Hindlimb muscle (tissue), 1 donor: ENCODE measurements at places on chromosomes 5 and 9.

DNA sequence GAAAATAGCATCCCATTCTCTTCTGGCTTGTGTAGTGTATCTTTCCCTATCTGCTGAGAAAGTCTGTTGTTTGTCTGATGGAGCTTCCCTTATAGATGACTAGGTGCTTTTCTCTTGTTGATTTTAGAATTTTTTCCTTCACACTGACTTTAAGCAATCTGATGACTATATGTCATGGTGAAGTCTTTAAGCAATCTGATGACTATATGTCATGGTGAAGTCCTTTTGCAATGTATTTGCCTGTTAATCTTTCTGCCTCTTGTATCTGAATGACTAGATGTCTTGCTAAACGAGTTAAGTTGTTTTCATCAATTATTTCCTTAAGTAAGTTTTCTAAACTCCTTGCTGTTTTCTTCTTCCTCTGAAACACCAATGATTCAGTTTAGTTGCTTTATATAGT is 80.5 kb downstream of the RNF130 start:
- DNase-seq = no peak

DNA sequence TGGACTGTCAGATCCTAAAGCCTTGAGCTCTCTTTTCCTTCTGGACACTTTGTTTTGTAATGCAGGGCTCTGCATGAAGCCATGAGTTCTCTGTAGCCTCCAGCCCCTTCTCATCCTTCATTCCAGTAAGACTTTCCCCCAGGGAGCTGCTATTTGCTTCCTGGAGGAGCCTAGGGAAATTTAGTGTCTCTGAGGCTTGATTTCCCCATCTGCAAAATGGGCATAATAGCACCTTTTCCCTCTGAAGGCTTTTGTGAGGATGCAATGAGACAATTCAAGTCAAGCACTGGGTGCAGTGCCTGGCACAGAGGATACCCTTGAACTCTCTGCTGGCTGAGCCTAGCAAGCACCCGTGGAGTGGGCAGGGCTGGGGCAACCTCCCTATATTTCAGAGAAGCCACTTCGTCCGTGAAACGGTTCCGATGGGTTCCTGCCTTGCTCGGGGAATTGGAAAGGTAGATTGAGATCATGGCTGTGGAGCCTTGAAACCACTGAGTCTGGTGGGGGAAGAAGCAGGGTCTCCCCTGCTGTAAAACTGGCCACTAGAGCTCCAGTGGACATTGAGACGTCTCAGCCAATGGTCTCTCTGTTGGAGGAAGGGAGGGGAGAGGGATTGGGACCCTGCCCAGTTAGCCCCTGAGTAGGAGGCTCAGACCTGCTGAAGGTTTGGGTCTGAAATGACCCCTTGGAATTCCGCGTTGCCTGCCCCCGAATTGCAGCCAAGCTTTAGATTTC is 14.3 kb upstream of the DAB2IP start:
- no peak for DNase-seq

DNA sequence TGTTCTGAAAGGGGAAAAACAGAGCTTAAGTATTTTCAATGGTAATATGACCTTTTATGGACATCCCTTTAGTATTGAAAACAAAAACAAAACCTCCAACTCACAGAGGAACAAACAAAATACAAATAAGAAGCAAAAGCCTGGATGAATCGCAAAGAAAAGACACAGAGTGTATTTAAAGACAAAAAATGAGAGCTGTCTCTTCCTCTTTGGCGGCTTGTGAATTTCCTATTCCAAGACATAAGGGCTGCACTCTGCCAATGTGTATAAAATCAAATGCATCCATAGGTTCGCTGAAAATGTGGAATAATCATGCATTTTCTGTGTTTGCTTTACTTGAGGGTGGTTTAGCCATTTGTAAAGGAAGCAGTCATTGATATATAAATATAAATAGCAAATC is 739.3 kb upstream of the ZNF608 start:
- no peak for DNase-seq

DNA sequence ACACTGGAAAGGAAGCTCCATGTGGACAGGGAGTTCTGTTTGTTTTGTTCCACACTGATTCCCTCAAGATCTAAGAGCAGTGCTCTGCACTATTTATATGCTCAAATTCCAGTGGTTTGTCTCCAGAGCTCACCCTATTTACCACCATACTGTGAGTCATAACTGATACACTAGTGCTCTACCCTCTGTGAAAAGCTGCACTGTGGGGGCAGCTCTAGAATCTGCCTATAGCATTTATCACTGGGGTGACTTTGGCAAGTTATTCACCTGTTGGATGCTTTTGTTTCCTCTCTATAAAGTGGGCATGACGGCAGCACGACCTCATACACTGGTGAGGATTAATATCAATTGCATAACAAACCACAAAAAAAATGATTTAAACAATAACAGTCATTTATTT is 307.8 kb downstream of the NR2F1-AS1 start:
- no peak for DNase-seq

DNA sequence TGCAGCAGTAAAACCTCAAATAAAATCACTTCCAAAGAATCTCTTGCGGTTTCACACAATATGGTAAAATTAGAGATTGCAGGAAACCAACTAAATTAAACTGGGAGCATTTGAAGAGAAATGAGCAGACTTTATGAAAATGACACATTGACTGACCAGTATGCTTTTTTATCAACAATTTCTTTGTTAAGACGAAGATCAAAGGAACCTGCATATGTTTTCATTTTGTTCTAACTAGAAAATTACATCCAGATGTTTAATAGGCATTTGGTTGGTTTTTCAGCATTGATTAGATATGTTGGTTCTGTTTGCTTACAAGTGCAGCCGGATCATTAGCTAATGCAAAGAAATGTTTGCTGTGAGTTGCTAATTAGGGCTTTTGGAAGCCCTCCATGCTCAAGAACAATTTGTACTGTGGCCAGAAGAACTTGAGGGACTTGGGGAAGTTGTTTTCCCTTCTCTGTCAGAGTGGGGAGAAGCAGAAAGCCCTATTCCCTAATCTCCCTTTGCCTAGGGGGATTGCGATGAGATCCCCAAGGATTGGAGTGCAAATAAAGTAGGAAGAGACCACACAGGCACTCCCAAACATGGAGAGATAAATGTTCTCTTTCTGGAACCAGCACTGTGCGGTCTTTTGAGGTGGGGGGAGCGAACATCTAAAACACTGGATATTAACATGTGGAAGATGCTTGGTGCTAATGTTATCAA is 4.5 kb upstream of the TLE1 start:
- DNase-seq = no peak

- DNase-seq = no peak
These were observed 136.4 kb downstream of the ICE1 start for GRCh38 chr5:5558638-5559527.

GRCh38 chr9:98022447-98022846 is 34.1 kb upstream of the NANS start:
- DNase-seq = no peak

DNA sequence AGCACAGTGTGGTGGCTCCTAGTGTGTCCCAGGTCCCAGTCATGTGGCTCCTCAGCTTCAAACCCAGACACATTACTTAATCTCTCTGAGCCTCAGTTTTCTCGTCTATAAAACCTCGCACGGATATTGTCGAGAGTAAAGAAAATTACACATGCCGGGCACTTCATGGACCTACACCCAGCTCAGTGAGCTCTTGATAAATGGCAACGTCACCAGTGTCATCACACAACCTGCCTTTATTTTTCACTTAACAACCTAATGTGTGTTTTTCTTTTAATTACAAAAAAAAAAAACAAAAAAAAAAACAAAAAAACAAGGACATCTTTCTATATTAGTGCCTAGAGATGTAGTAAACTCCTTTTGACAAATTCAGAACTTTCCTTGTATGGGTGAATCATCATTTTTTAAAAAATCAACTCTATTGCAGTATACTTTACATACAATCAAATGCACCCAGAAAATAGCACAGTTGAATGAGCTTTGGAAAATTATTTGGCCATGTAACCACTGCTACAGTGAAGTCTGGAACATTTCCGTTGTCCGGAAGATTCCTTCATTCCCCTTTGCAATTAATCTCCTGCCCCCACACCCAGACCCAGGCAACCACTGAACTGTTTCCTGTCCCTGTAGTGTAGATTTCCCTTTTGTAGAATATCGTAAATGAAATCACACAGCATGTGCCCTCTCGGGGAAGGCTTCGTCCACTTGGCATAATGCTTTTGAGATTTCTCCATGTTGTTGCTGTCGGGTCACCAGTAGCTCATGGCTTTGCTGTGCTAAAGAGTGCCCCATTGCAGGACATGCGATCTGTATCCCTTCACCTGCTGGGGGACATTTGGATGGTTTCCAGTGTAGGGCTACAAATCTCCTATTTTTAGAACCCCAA is 100.4 kb upstream of the LARP1 start:
- DNase-seq = no peak

DNA sequence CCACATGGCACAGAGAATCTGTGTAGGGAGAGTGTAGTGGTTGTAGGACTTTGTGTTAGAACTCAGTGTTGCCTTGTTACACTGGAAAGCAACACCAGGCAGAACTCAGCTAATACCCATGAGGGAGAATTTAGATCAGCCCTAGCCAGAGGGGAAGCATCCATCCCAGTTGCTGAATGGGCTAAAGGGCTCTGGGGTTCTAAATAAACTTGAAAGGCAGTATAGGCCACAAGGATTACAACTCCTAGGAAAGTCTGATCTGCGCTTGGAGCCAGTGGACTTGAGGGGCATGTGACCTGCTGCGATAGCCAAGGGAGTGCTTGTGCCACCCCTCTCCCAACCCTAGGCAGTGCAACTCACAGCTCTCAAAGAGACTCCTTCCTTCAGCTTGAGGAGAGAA is 26.9 kb downstream of the PTGS1 start:
- DNase-seq = no peak
